Activated CD8-positive, alpha-beta T cell treated with anti-CD3 and anti-CD28 coated beads, Interleukin-2, amount 10 ng/mL, durations not matched to agents 7 days and 5 days (primary cell): ENCODE measurements at places on chromosomes 7 and 10. TPM values are rescaled to one million over a fixed set of nuclear protein-coding genes. Genes with fewer than 3 reads are reported as not detected.

DNA sequence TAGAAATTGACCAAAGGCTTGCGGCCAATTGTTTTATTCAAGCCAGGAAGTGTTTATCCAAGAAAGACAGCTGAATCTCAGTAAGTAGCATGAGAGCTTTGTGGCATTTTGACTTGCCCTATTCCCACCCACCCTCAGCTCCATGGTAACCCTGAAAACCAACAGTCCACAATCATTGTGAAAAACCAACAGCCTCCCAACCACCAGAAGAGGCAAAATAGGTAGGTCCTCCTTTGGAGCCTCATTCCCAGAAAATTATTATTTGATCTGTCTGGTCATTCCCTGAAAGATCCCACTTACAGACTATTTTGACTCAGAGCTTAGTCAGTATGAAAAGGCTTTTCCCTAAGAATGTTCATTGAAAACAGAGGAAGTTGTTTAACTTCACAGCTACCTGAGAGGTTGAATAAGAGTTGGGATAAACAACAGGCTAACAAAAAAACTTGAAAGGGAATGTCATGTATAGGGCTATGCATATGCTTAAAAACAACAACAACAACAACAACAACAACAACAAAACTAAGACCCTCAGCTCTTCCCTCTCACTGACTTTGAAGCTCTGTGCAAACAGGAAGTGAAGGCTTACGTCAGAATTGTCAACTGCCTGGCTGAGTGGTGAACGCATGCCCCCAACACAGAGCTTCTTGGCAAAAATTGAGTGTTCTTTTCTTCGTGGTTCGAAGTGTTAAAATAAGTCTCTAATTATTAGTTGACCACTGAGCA is 11.2 kb downstream of the KPNA7 start:
- no peak for DNase-seq

DLG5 gene
- 3.5 TPM for total RNA-seq

DNA sequence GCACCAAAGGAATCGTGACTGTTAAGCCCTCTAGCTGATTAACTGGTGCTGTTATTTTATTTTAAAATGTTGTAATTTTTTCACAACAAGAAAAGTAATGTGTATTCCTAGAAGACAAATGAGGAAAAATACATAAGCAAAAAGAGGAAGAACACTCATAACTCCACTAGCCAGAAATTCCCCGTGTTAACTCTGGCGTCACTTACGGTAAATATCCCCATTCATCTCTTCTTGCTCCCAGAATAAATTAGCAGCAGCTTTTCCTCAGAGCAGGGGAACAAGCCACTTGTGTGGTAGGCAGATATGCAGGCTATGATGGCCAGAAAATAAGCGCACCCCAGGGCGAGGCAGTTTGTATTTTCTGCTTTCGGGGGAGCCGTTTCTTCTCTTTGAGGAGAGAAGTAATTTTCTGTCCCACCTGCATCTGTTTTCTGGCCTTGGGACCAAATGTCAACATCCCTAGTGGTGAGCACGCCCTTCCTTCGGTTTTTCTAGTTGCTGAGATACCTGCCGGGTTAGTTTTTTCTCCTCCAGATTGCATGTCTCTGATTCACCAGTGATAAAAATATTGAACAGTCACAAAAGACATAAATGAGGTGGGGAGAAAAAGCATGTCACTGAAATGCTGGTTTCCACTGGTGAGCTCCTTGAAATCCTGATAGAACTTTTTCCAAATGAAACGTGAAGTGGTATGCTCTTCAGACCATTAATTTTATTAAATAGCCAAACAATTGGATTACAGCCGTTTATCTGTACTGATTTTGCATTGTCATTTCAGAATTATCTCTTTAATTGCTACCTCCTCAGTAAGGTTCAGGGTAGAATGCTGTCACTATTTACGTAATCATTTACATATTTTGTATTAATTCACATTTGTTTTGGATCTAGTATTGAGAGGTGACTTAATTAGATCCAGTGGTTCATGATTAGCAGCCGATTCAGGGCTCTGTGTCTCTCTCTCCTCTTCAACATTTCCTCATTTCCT is 268.1 kb downstream of the CAMK1D start:
- DNase-seq: no peak

GRCh38 chr10:84391326-84391725 is 62.9 kb downstream of the CCSER2 start:
- DNase-seq: no peak
